ENCODE measurements at places on chromosomes 16 and 17. TPM values are rescaled to one million over a fixed set of nuclear protein-coding genes. Genes with fewer than 3 reads are reported as not detected.
A peak's percentile ranks its signal among the peaks of the same experiment; 100 is the strongest.

DNA sequence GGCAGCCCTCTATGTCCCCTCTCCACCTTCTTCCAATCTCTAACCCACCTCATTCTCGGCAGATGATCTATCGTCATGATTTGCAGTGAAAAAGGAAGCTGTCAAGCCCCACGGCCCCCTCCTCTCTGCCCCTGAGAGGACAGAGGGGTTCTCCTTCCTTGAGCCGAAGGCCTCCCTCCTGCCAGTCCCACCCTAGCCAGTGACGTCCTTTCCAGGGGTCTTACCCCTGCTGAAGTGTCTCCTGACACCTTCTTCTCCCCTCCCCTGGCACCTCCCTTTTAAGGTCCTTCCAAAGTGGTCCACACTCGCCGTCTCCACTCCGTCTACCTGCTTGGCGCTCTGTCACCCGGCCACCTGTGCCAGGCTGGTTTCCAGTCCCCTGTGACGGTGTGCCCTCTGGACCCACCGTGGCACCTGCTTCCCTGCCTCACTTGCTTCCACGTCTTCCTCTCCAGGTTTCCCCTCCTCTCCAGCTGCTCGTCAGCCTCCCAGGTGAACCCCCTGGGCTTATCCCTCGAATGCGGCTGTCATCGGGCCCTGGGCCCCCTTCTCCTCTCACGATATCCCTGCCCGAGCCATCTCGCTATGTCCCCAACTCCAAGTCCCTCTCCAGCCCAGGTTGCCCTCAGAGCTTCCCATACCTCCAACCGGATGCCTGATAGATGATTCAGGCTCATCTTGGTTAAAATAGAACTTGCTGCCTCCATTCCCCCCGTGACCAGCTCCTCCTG is 5.7 kb downstream of the CCDC102A start:
- no peak overlapping the region for H3K4me3 ChIP-seq
- H3K27ac ChIP-seq, result peak overlapping the region; percentile 41
- no peaks in the 10 kb centered on the region for H3K36me3 ChIP-seq
- peaks cover 62% of the 10 kb centered on the region for H3K4me1 ChIP-seq
- no peaks in the 10 kb centered on the region for H3K27me3 ChIP-seq

DNA sequence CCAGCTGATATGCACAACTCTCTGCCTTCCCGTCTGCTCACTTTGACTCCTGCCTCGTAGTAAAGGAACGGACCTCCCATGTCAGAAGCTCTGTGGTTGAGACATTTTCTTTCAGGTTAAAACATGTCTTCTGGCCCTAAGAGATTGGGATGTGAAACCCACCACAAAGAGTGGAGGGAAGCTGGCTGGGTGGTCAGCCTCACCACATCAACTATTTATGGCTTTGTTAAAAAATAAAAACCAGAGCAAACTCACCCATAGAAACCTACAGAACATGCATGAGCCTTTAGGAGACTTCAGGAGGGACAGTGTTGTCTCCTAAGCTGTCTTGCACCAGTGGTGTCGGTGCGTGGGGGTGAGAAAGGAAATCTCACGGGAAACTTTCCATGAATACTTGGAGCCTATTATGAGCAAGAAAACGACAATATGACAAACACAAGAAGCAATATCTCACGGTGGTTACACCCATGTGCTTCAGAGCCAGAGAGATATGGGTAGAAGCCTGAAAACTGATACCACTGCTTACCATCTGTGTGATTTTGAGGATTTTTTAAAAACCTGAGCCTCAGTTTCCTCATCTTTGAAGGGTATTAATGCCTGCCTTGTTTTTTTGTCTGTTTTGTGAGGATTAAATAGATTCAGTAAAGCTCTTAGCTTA is 61.7 kb upstream of the XYLT1 start:
- DNase-seq, result no peak
- no peaks in the 10 kb centered on the region for H3K4me1 ChIP-seq
- no peaks in the 10 kb centered on the region for H3K27me3 ChIP-seq
- H3K4me3 ChIP-seq, result no peak overlapping the region
- no peak overlapping the region for H3K27ac ChIP-seq

- H3K4me3 ChIP-seq, result no peak overlapping the region
- DNase-seq, result no peak
- no peak overlapping the region for H3K27ac ChIP-seq
- peaks cover 15% of the 10 kb centered on the region for H3K4me1 ChIP-seq
- no peaks in the 10 kb centered on the region for H3K36me3 ChIP-seq
These were observed 1.7 kb upstream of the GJD3 start for GRCh38 chr17:40366076-40366860.

GRCh38 chr16:25155553-25156460 is 44.3 kb downstream of the LCMT1 start:
- H3K4me1 ChIP-seq, result no peaks in the 10 kb centered on the region
- no peaks in the 10 kb centered on the region for H3K27me3 ChIP-seq
- H3K36me3 ChIP-seq, result peaks cover 66% of the 10 kb centered on the region

IL34 gene
- total RNA-seq, result 2.6 TPM

Data from lower lobe of right lung (tissue), 2 donors.